ENCODE measurements at places on chromosomes 6 and 20. TPM values are rescaled to one million over a fixed set of nuclear protein-coding genes. Genes with fewer than 3 reads are reported as not detected.

KCNQ2 gene
- 0.45 TPM for total RNA-seq

TULP1 gene
- total RNA-seq, result not detected

PGC gene
- not detected for total RNA-seq

MDFI gene
- 1.8 TPM for total RNA-seq

ABHD12 gene
- total RNA-seq, result 26.2 TPM

TM9SF4 gene
- total RNA-seq, result 22.5 TPM

PAK5 gene
- total RNA-seq, result not detected
